ENCODE measurements at places on chromosomes 5 and 9. TPM values are rescaled to one million over a fixed set of nuclear protein-coding genes. Genes with fewer than 3 reads are reported as not detected.
A peak's percentile ranks its signal among the peaks of the same experiment; 100 is the strongest.

LRRTM2 gene
- polyA plus RNA-seq = 0.02 TPM

DNA sequence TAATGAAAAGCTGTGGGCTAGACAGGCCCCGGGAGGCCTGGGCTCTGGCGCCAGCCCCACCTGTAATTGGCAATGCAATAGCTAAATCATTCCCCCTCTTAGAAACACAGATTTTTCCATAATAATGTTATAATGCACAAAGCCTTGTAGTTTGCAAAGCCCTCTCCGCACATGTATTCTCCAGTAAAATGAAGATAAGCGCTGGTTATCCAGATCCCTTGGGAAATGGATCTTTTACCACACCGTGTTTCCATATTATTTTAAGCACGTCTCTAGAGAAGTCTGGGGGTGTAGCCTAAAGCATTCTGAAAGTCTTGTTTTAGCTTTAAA lies 1.1 kb upstream of the APBA1 start:
- no peak for DNase-seq

GRCh38 chr9:31535651-31536050 lies 848.8 kb upstream of the ACO1 start:
- no peak for DNase-seq

DNA sequence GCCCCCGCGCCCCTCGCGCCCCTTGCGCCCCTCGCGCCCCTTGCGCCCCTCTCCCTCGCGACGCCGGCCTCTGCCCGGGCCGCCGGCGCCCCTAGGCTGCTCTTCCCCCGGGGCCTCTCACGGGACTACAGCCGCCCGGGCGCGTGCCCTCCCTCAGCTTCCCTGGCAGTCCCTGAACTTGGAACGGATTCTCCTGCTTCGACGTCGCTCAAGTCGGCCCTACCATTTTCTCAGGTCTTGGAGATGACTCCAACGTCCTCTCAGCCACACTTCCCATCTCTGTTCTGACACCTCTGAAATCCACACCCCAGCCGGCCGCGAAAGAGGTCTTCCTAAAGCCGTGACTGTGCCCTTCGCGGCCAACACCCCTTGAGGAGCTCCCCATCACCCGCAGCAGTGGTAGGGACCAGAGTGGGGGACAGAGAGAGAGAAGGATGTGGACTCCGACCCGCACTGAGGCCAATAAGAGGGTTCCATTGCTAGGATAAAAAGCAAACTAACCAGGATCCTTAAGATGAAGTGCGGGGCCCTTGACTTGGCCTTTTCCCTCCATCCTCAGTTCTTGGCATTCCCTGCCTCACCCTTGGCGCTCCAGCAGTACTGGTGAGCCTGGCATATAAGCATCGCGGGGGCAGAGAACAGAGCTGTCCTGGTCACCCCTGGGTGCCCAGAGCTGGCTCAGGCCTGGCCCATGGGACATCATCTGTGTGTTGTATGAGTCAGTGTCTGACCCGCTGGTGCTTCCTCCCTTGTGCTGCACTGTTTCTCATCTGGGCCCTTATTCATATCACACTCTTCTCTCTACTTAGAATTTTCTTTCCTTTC lies 38.6 kb upstream of the GARNL3 start:
- DNase-seq = peak; percentile 78

- no peak for DNase-seq
Measured at GRCh38 chr5:154273963-154274827, 83.7 kb downstream of the GALNT10 start.

C5orf58 gene
- polyA plus RNA-seq = not detected

DNA sequence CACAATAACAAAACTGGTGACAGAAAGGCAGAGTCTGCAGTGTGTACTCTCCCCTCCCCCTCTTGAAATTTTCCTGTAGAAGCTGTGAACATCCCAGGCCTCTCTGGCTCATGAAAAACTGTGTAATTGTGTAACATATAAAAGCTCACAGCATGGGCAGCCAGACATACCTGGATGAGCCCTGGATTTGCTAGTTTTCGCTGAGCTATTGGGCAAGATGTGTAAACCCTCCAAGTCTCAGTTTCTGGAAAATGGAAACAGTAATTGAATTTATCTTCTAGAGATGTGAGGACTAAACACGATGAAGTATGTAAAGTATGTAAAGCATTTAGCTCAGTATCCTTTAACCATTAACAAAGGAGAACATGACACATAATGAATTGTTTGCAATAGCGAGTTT lies 143.2 kb upstream of the ANKH start:
- DNase-seq = no peak

BTNL3 gene
- polyA plus RNA-seq = 0.13 TPM

GRCh38 chr5:62729675-62730074 lies 151.1 kb downstream of the LRRC70 start:
- DNase-seq = no peak

- DNase-seq = no peak
Measured at GRCh38 chr5:95172659-95173058, 112.2 kb downstream of the MCTP1 start.

GRCh38 chr5:119304439-119305211 lies 51.2 kb upstream of the TNFAIP8 start:
- no peak for DNase-seq

DNA sequence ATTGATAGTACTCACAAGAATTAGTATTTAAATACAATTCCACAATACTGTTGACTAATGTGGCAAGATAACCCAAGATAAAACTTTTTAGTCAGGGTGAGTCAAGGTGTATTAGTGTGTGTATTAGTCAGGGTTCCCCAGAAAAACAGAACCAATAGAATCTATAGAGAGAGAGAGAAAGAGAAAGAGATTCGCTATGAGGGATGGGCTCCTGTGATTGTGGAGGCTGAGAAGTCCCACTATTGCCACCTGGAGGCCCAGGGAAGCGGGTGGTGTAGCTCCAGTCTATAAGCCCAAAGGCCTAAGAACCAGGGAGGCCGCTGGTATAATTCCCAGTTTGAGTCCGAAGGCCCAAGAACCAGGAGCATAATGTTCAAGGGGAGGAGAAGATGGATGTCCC lies 10.0 kb upstream of the SHISAL2B start:
- no peak for DNase-seq

- no peak for DNase-seq
Measured at GRCh38 chr9:31745468-31745867, 639.0 kb upstream of the ACO1 start.

SUB1 gene
- 231 TPM for polyA plus RNA-seq

- no peak for DNase-seq
Measured at GRCh38 chr5:122201365-122201764, 72.0 kb downstream of the ZNF474 start.

C5orf52 gene
- polyA plus RNA-seq = not detected

- DNase-seq = no peak
Measured at GRCh38 chr5:43061352-43062075, 21.4 kb upstream of the ANXA2R start.

Measured in spleen (tissue), 13 donors.